ENCODE measurements at places on chromosomes 1 and 21.

- DNase-seq: no peak
Measured at GRCh38 chr1:41768583-41768982, 150.1 kb downstream of the HIVEP3 start.

GRCh38 chr21:35138665-35139381 is 89.7 kb upstream of the RUNX1 start:
- peak; percentile 85 for DNase-seq

DNA sequence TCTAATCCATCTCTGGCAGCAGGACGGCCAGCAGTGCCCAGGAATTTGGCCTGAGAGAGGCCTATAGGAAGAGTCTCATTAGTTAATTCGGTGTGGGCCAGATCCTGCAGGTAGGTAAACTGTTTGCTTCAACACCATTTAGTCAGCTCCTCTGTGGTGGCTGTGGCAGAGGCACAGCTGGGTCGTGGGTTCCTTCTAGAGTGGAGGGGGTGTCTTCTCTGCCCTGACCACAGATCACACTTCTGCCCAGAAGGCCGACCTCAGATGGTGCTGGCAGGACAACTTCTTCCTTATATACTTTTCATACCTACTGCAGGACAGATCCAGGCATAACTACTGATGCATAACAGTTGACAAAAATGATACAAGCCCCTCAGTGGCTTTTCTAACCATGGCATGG is 281.4 kb downstream of the RPS6KC1 start:
- no peak for DNase-seq

DNA sequence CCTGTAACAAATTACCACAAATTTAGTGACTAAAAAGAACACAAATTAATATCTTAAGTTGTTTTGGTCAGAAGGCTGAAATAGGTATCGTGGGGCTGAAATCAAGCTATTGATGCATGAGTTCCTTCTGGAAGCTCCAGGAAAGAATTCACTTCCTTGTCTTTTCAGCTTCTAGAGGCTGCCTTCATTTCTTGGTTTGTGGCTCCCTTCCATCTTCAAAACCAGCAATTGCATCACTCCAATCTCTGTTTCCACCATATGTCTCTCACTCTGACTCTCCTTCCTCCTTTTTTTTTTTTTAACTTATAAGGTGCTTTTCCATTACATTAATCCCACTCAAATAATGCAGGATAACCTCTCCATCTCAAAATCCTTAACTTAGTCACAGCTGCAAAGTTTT is 78.4 kb downstream of the OLFM3 start:
- peak; percentile 3 for DNase-seq

DNA sequence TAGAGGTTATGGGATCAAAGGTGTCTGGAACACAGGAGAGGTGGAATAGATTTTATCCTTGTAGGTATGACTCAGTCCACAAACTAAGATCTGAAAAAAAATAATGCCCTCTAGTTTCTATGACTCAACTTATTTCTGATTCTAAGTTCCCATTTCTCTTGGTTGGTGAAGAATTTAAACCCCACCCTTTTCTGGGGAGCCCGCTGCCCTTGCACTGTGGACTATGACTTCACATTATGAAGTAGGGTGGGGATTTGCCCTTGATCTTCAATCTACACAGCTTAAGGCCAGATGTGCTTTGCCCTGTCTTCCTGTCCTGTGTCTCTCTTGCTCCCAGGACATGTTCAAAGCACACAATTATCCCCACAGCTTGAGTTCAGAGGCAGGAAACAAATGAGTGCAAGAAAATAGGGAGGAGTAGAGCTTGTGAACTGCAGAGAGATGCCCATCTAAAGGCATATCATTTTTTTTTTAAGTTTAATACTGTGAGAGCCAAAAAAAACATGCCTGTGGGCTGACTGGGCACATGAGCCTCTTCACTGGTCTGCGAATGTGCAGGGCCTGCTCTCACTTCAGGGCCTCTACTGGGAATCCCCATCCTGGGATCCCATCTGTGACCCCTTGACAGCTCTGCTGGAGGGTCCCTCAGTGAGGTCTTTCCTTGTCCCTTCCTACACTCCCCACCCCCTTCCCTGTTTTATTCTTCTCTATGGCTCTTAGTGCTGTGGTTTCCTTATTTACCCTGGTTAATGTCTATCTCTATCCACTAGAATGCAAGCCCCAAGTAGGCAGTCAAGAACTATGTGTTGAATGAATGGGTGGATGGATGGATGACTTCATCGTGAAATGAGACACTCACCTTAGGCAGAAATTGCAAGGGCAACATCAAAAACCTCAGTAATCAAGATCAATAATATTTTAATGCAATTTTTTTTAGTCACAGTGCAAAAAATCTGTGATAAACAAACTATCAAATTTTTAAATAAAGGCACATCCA is 61.5 kb downstream of the CD58 start:
- peak; percentile 78 for DNase-seq

- DNase-seq: no peak
Measured at GRCh38 chr1:108850929-108851328, 6.0 kb downstream of the AKNAD1 start.

GRCh38 chr1:154752273-154753030 is 117.6 kb downstream of the KCNN3 start:
- no peak for DNase-seq

DNA sequence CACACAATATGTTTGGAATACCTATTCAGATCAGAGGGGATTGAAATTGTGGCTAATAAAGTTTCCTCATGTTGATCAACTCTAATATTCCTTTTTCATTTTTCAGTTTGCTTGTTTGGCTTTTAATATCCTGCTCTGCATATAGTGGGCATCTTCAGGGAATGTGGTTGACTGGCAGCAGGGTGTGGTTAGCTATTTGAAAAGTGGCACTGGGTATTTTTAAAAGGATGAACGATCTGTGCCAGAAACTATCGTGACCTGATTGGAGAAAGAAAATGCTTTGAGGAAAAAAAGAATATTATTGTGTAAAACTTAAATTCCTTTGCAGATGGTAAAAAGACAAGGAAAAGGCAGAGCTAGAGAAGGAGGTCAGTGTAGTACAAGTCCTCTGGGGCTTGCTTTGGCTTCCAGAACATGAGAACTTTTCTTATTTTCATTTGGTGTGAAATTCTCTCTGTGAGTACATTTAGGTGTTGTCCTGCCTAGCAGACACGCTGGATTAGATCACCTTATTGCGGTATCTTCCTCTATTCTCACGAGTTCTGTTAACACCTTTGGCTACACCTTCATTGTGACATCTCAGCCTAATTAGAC is 329.7 kb upstream of the SNX7 start:
- DNase-seq: no peak

- peak; percentile 93 for DNase-seq
Measured at GRCh38 chr1:204294357-204294756, 65.4 kb downstream of the PLEKHA6 start.

DNA sequence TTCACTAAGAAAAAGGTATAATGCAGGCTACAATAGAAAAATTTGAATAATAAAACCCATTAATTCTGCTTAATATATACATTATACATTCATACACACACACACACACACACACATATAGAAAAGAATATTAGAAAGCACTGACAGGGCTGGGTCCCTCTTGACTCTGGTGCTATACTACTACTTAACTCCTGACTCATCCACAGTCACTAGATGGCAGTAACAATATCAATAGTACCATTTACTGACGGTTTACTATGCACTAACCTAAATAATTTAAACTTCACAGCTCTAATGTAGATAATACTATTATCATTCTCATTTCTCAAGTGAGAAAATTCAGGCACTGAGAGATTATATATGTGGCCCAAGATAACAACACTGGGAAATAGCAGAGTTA is 87.5 kb downstream of the COP1 start:
- DNase-seq: no peak

DNA sequence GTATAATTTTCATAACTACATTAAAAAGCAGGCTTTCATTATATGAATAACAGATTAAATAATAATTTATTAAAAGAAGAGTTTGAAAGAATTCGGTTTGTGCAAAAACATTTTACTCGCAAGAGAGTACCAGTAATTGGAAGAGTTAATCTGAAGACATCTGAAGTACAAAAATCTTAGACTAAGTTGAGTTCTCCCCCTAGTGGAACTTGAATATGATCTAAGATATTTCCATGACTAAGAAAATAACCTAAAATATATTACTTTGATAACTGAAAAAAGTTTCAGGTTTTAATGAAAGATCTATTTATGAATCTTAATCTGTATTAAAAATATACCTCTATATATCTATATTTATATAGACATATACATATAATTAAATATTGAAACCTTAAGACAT is 112.5 kb upstream of the GFI1 start:
- peak; percentile 30 for DNase-seq

DNA sequence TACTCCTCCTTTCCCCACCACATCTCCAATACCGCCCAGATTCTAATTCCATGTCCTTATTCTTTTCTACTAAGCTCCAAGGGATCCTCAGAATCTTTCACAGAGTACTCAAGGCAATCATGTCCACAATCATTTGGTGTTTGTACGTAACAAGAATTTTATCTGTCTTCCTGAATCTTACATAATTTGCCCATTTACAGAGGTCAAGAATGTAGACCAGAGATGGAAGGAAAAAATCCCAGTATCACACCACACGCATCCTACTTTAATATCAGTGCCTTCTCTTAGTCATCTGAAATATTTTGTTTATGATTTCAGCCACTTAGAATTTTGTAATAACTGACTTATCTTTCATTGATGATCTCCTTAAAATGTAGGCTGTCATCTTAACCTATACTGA is 366.0 kb upstream of the LRRC7 start:
- no peak for DNase-seq

GRCh38 chr1:221166559-221167318 is 287.5 kb downstream of the HLX start:
- DNase-seq: peak; percentile 39

- DNase-seq: peak; percentile 21
Measured at GRCh38 chr1:154751690-154752089, 118.4 kb downstream of the KCNN3 start.

DNA sequence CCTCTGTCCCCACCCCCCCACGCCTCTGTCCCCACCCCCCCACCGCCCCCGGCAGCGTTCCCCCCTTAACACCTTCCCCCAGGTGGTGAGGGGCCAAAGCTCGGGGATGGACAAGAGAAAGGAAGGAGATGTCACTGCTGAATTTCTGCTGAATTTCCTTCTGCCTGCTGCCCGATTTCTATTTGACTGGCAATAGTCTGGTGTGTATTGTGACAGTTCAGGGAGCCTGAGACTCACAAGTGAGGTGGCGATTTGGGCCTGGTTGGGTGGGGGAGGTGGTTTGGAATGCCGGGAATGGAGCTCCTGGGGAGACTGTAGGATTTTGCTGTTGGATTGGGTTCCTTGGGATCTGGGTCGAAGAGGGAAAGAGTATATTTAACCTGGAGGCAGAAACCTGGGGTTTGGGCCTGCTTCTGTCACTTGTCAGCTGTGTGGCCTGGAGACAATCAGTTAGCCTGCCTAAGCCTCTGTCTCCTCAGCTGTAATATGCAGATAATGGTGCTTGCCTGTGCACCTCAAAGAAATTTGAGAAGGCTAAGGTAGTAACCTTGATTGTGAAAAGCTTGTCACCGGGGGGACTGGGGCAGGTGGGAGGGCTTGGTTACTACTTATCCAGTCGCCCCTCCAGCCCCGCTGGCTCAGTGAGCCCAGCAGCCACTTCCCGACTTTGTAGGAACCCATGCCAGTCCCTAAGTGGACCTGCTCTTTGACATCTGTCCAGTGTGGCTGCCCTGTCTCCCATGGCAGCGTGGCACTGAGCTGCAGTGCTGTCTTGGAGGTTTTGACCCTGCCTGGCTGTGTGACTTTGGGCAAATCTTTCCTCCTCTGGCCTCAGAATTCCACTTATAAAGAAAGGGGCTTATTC is 7.7 kb upstream of the LMNA start:
- DNase-seq: peak; percentile 67

DNA sequence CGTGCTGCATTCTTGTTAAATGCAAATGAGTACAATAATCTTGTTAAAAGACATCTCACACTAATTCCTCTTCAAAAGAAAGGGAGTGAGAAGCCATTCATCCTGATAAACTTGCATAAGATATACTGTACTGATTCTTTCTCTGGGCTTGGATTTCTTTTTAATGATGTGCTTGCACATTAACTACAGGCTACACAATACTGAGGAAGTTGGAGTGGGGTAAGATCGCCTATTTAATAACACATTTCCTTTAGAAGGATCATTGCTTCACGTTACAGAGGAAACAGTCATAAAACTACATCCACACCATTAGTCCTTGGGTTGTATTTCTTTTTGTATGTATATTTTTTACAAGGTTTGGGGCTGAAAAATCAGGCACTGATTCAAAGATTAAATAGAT is 36.6 kb downstream of the NRIP1 start:
- DNase-seq: no peak

DNA sequence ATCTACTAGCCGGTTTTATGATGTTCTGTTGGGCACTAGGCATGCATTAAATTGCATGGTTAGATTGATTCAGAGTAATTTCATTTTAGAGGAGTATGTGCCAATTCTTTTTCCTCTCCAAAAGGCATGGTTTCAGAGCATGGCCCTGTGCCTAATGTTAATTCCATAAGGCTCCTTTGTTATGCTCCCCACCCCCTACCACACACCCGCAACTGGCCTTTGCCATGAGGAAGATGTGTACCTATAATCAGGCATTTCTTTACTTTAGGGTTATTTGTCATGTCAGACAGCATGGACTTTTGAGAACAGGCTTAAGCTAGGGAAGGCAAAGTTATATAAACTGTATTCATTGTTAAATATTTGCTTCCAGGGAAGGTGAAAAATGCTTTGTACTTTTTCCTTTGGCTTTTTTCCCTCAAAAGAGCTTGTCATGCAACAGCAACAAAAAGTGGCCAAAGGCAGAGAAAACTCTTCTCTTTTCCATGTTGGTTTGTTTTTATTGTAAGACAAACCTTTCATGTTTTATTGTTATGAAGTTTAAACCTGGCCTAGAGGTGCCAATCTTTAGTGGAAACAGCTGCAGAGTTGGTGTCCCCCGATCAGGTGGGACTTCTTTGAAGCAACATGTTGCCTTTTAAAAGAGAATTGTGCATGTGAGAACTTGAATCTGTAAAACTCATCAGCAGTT is 24.3 kb upstream of the NBL1 start:
- DNase-seq: peak; percentile 13

GRCh38 chr1:41766546-41766945 is 152.2 kb downstream of the HIVEP3 start:
- DNase-seq: peak; percentile 65

DNA sequence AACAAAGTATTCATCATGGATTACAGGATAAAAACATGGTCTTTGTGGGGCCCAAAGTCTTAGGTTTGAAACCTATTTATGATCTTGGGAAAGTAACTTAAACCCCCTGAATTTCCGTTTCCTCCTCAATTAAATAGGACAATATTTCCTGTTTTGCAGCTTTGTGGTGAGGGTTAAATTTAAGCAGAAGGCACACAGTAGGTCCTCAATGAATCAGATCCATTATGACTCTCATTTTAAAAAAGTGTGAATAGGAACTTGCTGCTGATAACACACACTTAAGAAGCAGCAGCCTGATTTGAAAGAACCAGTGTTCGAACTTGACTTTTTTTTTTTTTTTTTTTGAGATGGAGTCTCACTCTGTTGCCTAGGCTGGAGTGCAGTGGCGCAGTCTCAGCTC is 41.4 kb upstream of the VASH2 start:
- DNase-seq: no peak

GRCh38 chr1:113415310-113416070 is 25.2 kb downstream of the MAGI3 start:
- DNase-seq: no peak

Measured in fibroblast of upper back skin (primary cell).